ENCODE measurements at places on chromosomes 2 and 18. TPM values are rescaled to one million over a fixed set of nuclear protein-coding genes. Genes with fewer than 3 reads are reported as not detected.

Gene AQP12A
- total RNA-seq, result not detected

Gene GKN1
- not detected for total RNA-seq

Gene ESPNL
- 5.5 TPM for total RNA-seq

GRCh38 chr18:56678836-56679565, 27.8 kb downstream of the WDR7 start:
- no peak for DNase-seq

GRCh38 chr2:60480089-60480773, 73.2 kb downstream of the BCL11A start:
- DNase-seq, result no peak

DNA sequence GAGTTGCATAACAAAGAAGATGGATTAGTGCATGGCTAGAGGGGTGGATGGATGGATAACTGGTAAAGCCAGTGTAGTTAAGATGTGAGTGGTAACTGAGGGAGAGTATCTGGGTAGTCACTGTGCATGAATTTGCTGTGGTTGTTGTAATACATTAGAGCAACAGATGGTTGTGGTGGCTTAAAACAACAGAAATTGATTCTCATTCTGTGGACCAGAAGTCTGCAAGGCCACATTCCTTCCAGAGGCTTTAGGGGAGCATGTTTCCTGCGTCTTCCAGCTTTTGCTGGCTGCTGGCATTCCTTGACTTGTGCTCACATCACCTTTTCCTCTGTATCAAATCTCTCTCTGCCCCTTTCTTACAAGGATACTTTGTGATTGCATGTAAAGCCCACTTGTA, 155.4 kb downstream of the ASB1 start:
- no peak for DNase-seq

- DNase-seq, result peak; percentile 77
These were observed 167.9 kb upstream of the NXPH2 start for GRCh38 chr2:138948070-138948539.

Gene MC2R
- 12.3 TPM for total RNA-seq

DNA sequence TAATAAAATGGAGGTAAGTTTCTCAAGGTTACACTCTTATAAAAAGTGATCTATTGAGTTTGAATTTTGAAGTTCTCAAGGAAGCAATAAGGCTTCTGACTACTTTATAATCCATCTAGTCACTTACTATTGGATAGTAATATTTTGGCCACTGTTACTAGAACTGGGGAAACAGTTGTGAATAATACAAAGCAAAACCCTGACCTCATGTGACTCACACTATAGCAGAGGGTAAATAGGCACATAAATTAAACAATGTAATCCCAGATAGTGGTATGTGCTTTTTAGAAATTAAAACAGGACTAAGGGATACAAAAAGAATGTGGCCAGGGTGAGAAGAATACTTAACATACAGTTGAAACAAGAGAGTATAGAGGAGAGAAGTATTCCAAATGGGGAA, 78.6 kb downstream of the CALCRL start:
- no peak for DNase-seq

- DNase-seq, result no peak
These were observed 20.1 kb upstream of the TEX51 start for GRCh38 chr2:126878601-126879000.

DNA sequence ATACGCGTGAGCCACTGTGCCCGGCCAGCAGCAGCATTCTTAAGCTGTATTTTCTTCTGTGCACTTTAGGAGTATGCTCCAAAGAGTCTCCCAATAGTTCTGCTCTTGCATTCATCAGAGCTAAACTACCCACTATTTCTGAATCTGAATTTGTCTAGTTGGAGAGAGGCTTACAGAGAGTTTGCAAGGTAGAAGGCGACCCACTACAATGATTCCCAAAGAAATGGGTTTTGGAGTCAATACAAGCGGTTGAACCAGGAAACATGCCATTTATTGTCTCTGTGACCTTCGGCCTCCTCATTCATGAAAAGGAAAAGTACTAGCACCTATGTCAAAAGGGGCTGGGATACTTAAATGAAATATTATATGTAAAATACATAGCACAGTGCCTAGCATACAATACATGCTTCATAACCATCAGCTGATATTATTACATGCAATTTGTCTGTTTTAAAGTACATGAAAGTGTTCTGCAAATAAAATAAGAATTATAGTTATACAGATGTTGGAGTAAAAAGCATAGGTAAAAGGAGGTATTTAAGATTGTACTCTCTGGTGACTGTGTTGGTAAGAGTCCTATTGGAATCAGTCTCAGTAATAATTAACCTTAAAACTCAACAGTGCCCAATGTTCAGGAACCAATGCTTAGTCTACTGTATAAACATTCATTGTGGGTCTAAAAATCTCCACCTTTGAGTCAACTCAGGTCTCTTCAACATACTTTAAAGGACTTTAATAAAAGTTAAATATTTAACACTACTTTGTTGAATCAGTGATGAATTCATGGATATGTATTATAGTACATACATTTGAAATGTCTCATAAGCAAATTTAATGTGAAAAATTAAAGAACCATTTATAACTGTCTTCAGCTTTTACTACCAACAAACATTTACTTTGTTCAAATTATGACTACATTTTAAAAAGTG, 89.8 kb upstream of the GRB14 start:
- no peak for DNase-seq

- no peak for DNase-seq
These were observed 88.8 kb downstream of the ZCCHC2 start for GRCh38 chr18:62611453-62612288.

Gene FBXO15
- total RNA-seq, result 7.5 TPM

- DNase-seq, result no peak
These were observed 34.3 kb downstream of the AFF3 start for GRCh38 chr2:100107906-100108647.

DNA sequence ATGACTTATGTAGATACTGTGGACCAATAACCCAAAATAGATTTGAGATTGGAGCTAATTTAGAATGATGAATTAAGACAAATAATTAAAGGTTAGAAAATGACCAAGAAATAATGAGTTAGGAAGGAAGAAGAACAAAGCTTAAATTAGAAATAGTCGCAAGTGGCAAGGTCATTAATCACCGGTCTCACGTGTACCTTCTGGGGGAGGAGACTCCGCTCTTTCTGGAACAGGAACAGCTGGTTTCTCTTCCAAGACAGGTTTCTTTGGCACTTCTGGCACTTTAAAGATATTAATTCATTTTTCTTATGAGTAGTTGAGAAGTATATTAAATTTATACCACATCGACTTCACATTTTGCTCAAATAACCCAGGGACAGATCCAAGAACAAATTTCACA, 156.7 kb downstream of the TTN start:
- no peak for DNase-seq

Gene XIRP2
- 14.7 TPM for total RNA-seq

- DNase-seq, result no peak
These were observed 61.1 kb downstream of the XRCC5 start for GRCh38 chr2:216170076-216170763.

Gene CDCA7
- total RNA-seq, result 2.2 TPM

GRCh38 chr2:103230796-103231195, 469.0 kb downstream of the TMEM182 start:
- DNase-seq, result no peak

GRCh38 chr18:8786483-8787370, 81.4 kb downstream of the MTCL1 start:
- peak; percentile 82 for DNase-seq

- no peak for DNase-seq
These were observed 25.6 kb upstream of the CYRIA start for GRCh38 chr2:16691261-16691660.

DNA sequence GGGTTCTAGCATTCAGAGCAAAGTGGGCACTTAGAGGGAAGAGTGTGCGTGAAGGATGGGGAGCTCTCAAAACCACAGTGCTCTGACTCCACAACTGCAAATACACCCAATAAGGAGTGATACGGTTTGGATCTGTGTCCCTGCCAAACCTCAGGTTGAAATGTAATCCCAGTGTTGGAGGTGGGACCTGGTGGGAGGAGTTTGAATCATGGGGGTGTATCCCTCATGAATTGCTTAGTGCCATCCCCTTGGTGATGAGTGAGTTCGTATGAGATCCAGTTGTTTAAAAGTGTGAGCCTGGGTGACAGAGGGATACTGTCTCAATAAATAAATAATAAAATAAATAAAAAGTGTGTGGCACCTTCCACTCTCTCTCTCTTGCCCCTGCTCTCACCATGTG, 50.3 kb upstream of the CCDC85A start:
- DNase-seq, result no peak

DNA sequence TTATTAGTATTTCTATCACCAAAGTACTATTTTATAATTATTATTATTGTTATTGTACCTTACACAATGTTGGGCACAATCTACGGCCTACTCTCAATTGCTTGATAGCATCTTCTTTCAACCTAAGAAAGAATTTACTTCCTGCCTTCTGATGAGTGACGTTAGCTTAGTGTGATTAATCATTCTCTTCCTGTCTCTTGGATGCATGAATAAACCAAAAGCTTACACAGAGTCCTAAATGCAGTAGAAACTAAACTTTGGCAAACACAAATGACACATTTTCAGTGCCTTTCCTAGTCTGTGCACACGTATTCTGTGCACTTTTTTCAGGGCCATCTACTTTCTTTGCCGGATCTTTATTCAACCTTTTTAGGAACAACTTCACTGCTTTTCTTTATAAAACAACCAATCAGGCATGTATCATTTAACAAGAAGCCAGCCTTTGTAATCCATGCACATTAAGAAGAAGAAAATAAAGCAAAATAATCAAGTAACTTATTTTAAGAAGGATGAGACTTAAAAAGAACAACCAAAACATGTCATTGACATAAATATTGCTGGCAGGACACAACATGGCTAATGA, 19.1 kb downstream of the TRAK2 start:
- no peak for DNase-seq

GRCh38 chr2:219959471-219959870, 332.0 kb downstream of the SLC4A3 start:
- no peak for DNase-seq

GRCh38 chr2:56502616-56503015, 318.8 kb downstream of the CCDC85A start:
- DNase-seq, result no peak

DNA sequence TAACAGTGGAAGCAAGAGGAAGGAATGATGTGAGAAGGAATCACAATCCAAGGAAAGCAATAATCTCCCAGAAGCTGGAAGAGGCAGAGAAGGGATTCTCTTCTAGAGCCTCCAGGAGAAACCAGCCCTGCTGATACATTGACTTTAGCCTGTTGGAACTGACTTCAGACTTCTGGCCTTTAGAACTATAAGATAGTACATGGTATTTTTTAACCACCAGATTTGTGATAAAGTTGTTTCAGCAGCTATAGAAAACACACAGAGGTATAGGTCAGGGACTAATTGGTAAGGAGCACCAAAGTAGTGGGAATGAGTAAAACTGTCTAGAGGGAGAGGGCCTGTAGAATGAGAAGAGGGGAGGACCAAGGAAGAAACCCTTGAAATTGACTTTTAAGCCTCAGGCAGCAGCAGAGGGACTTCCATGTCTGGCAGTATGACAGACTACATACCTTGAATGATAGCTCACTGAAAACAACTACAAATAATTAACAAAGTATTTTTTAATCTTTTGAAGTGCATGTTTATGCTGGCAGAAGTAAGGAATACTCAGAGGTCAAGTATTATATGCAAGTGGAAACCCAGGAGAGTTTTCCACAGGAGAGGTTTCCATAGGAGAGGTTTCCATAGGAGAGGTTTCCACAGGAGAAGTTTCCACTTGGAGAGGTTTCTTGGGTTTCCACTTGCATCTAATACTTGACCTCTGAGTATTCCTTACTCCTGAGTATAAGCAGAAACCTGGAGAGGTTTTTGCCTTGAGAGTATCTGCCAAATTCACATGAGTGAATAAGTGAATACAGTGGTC, 33.8 kb upstream of the TMEM17 start:
- DNase-seq, result no peak

- no peak for DNase-seq
These were observed 382.6 kb upstream of the ZNF804A start for GRCh38 chr2:184215745-184216144.

DNA sequence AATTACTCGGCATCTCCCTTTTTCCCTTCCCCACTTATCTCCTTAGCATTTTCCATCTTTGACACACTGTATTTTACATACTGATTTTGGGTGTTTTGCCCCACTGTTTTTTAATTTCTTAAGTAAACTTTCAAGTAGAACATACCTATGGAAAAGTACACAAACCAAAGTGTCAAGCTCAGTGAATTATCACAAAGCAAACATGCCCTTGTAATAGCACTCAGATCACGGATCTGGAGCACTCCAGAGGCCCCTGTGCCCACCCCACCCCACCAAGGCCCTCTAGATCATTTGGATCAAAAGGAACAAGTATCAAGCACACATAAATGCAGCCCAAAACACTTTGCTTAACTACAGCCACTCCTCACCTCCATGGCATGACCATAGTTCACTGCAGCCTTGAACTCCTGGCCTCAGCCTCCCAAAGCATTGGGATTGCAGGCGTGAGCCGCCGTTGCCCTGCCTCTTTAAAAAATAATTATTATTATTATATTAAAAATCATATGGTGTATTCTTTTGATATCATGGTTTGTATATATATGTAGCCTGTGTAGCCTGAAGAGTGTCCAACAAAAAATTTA, 38.1 kb downstream of the FER1L5 start:
- no peak for DNase-seq

GRCh38 chr2:120287183-120288015, 34.7 kb downstream of the RALB start:
- DNase-seq, result peak; percentile 11

DNA sequence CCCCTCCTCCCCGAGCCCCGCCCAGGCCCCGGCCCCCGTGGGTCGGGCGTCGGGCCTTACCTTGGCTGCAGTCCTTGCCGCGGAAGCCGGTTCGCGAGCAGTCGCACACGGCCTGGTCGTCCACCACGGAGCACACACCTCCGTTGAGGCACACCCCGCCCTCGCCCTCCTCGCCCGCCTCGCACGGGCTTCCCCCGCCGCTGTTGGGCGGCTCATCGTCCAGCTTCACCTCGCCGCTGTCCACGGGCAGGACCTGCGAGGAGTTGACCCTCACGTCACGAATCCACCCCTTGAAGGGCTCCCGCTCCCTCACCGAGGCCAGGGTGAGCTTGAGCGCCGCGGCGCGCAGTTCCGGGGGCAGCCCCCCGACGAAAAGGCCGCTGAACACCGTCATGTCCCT, 4.5 kb downstream of the NRXN1 start:
- no peak for DNase-seq
